ENCODE measurements at places on chromosomes 12 and 14. TPM values are rescaled to one million over a fixed set of nuclear protein-coding genes. Genes with fewer than 3 reads are reported as not detected.

DNA sequence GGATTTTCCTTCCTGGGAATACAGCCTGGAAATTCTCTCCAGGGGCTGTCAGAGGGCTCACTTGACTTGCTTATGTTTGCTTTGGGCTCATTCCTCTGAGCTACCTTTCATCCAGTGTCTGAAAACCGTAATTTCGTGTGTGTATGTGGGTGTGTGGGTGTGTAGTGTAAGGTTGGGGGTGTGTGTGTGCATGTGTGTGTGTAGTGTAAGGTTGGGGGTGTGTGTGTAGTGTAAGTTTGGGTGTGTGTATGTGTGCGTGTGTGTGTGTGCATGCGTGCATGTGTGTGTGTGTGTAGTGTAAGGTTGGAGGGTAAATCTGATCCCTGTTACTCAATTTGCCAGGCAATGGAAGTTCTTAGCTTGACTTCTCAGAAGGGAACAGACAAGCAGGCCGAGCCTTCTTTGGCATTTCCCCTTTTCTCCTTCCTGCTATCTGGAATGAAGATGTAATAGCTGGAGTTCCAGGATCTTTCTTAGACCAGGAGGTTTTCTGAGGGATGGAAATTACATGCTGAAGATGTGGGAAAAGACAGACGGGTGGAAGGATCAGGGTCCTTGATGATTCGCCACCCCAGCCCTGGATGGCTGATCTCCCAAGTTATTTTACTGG is 15.5 kb upstream of the BEGAIN start:
- H3K4me1 ChIP-seq: no peaks in the 10 kb centered on the region
- DNase-seq: no peak
- no peak overlapping the region for H3K27ac ChIP-seq

WNK1 gene
- 155 TPM for total RNA-seq

DNA sequence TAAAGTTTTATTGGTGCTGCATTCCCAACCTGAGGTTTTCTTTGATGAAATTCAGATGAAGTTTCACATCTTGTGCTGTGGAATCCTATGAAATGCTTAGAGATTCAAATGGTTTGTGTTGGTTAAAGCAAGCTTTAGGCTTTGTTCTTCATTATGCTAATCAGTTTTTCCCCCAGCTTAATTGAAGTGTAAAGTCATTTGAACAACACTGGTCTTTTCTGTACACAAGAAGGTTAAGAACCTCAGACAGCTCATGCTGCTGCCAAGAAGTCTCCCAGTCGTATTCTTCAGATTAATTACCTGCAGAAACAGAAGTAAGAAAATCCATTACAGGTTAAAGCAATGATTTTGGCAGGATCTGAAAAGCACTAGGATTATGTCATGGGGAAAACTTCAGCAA is 48.9 kb downstream of the EML1 start:
- H3K27ac ChIP-seq: no peak overlapping the region
- H3K36me3 ChIP-seq: no peaks in the 10 kb centered on the region
- peaks cover 8% of the 10 kb centered on the region for H3K4me1 ChIP-seq
- H3K27me3 ChIP-seq: no peaks in the 10 kb centered on the region
- no peak for DNase-seq
- H3K4me3 ChIP-seq: no peak overlapping the region

GRCh38 chr14:55139696-55140509 is 10.9 kb downstream of the LGALS3 start:
- no peak overlapping the region for H3K4me3 ChIP-seq
- no peaks in the 10 kb centered on the region for H3K4me1 ChIP-seq
- no peaks in the 10 kb centered on the region for H3K27me3 ChIP-seq
- peaks cover 14% of the 10 kb centered on the region for H3K36me3 ChIP-seq

DNA sequence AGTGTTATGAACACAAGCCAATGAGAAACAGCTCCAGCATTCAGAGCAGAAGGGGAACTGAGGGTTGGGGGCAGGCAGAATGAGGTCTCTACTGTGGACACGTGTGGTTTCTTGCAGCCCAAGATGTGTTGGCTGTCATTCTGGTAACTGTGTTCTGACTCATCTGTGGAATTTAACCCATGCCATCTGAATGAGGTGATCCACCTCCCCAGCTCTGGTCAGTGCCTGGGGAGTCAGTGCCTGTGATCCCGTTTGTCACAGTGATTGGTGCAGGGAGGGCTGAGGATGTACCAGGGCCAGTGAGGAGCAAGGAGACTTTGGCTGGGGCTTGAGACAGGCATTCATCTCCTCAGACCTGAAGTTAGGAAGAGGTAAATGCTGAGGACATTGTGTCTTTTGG is 216.8 kb downstream of the MSRB3 start:
- no peak overlapping the region for H3K4me3 ChIP-seq
- DNase-seq: no peak
- H3K36me3 ChIP-seq: no peaks in the 10 kb centered on the region
- no peaks in the 10 kb centered on the region for H3K4me1 ChIP-seq

DNA sequence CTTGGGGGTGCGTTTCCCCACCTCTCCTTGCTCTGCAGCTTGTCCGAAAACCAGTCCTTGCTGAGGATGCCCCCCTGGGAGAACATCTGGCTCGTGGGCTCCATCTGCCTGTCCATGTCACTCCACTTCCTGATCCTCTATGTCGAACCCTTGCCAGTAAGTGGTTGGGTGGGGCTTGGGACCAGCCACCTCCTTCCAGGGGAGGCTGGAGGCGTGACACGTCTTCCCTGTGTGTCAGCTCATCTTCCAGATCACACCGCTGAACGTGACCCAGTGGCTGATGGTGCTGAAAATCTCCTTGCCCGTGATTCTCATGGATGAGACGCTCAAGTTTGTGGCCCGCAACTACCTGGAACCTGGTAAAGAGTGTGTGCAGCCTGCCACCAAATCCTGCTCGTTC is 57.5 kb downstream of the ANAPC7 start:
- DNase-seq: peak; percentile 78
- H3K27me3 ChIP-seq: no peaks in the 10 kb centered on the region
- peaks cover 81% of the 10 kb centered on the region for H3K36me3 ChIP-seq
- peak overlapping the region; percentile 63 for H3K27ac ChIP-seq
- H3K4me1 ChIP-seq: peaks cover 22% of the 10 kb centered on the region

SCNN1A gene
- not detected for total RNA-seq

Measured in A673 (cell line).